Activated T-helper 1 cell treated with anti-CD3 and anti-CD28 coated beads, Interleukin-12 subunit alpha, Interleukin-12 subunit beta, Interleukin-2, Interleukin-4 antibody, amounts not matched to agents 30 ng/mL and 10 ng/mL and 1 ng/mL, durations not matched to agents 14 hours and 24 hours and 36 hours (primary cell): ENCODE measurements at places on chromosomes 3 and 15. TPM values are rescaled to one million over a fixed set of nuclear protein-coding genes. Genes with fewer than 3 reads are reported as not detected.

The AMOTL2 gene
- not detected in 2 replicates for total RNA-seq

The MCF2L2 gene
- total RNA-seq: 4.1 and 6.1 TPM in 2 replicates

The PLA2G4E gene
- not detected in 2 replicates for total RNA-seq

The CAMK2N2 gene
- 0.15 and 0.52 TPM in 2 replicates for total RNA-seq

The STAB1 gene
- 0.05 and 0.16 TPM in 2 replicates for total RNA-seq

The AP3B2 gene
- 0.21 TPM in 1 of 2 replicates, not detected in the other for total RNA-seq

The NISCH gene
- 72.0 and 74.2 TPM in 2 replicates for total RNA-seq

The ARNT2 gene
- total RNA-seq: 0.05 and 0.36 TPM in 2 replicates

GRCh38 chr15:67931861-67932260, 92.0 kb upstream of the RNU6-1 start:
- no peaks in the 10 kb centered on the region for H3K4me1 ChIP-seq
- no peak overlapping the region for H3K4me3 ChIP-seq
- peaks cover 4% of the 10 kb centered on the region for H3K27me3 ChIP-seq
- H3K27ac ChIP-seq: no peak overlapping the region
- H3K36me3 ChIP-seq: no peaks in the 10 kb centered on the region

GRCh38 chr15:47964229-47964628, 156.6 kb upstream of the SLC24A5 start:
- no peaks in the 10 kb centered on the region for H3K36me3 ChIP-seq
- H3K27ac ChIP-seq: no peak overlapping the region
- no peak overlapping the region for H3K4me3 ChIP-seq
- peaks cover 34% of the 10 kb centered on the region for H3K4me1 ChIP-seq
- H3K27me3 ChIP-seq: peaks cover 7% of the 10 kb centered on the region

GRCh38 chr3:145776782-145777408, 384.1 kb downstream of the PLOD2 start:
- no peak overlapping the region for H3K27ac ChIP-seq
- no peaks in the 10 kb centered on the region for H3K4me1 ChIP-seq
- H3K27me3 ChIP-seq: no peaks in the 10 kb centered on the region
- H3K4me3 ChIP-seq: no peak overlapping the region

DNA sequence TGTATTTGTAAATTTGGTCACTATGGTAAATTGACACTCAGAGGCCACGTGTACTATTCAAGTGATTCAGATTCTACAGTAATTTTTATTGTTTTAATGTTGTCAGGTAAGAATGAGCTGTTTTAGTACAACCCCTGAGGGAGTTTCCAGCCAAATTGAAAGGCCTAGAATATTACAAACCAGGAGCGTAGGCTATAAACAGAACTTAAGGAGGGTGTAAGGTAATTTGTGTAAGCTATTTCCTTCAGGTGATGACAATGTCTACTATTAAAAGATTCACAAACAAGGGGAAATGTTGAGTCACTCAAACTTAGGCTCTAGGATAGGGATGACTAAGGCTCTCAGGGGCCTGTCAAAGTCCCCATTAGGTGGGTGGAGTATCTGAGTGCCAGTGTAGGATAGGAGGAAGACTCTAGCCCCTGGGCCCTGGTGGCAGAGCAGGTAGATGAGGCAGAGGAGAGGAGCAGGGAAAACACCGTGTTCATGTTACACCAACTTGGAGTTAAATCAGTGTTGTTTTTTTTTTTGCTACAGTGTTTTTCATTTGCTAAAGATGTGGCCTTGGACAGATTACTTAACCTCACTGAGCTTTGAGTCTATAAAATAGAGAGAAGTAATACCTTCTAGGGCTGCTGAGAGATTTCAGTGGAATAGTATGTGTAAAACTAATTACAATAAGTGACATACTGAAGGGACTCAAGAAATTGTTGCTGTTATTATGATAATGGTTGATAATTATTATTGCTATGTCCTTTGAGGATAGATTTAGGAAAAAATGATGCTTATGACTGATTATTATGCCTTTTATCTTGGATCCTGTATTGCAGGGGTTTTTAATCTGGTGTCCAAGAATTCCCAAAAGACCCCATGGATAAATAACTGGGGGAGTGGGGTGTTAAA, 10.3 kb downstream of the TM4SF1 start:
- peaks cover 8% of the 10 kb centered on the region for H3K27me3 ChIP-seq
- H3K4me1 ChIP-seq: peaks cover 9% of the 10 kb centered on the region
- DNase-seq: no peak
- no peak overlapping the region for H3K4me3 ChIP-seq

DNA sequence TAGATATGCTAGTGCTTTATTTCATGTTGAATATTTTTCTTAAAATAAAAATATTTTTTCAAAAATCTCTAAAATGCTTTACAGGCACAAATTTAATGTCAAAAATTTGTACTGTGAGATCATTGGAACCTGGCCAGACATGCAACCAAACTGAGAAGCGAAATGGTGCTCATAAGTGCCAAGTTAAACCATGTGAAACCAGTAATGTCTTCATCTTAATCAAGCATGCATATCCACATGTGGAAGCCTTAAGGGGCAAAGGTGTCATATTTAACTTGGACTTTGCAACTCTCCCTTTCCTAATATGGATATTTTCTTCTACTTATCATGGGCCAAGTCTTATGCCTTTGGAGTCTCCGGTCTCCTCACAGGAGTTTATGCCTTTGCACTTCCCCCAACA, 208.9 kb upstream of the COL8A1 start:
- H3K27ac ChIP-seq: no peak overlapping the region
- no peaks in the 10 kb centered on the region for H3K36me3 ChIP-seq
- DNase-seq: no peak
- H3K4me3 ChIP-seq: no peak overlapping the region
- peaks cover 2% of the 10 kb centered on the region for H3K27me3 ChIP-seq
- no peaks in the 10 kb centered on the region for H3K4me1 ChIP-seq

- peaks cover 40% of the 10 kb centered on the region for H3K27me3 ChIP-seq
- H3K4me3 ChIP-seq: no peak overlapping the region
- no peak for DNase-seq
- no peaks in the 10 kb centered on the region for H3K36me3 ChIP-seq
- no peaks in the 10 kb centered on the region for H3K4me1 ChIP-seq
Observed at GRCh38 chr15:96043591-96044171, 286.8 kb upstream of the NR2F2 start.

DNA sequence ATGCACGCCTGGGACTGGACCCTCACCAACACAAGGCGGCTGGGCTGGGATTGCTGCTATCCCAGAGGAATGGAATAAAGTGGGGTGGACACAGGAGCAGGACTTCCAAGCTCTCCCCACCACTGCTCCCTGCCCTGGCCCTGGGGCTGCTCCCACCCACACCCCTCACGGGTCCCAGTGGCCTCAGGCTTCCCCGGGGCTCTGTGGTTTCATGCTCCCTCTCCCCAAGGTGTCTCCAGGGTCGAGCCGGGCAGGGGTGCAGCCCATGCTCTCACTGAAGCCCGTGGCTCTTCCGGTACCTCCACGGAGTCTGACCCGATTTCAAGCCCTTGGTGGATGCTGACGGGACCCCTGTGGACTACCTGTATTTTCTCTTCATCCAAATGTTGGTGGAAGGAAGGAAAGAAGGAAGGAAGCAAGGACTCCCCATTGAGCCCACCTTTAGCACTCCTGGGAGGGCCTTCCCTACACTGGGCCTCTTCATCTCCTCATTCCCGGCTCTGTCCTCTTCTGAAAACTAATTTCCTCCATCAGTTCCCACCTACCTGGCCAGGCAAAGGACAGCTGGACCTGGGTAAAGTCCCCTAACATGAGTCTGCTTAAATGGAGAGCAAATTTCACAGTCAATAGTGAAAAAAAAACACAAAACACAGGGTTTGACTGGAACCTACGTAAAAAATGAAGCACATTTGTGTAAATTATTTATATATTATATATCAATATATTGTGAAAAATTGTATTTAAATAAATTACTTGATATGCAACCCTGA, 44.0 kb upstream of the PCSK6 start:
- DNase-seq: no peak
- no peaks in the 10 kb centered on the region for H3K36me3 ChIP-seq
- H3K27me3 ChIP-seq: no peaks in the 10 kb centered on the region

DNA sequence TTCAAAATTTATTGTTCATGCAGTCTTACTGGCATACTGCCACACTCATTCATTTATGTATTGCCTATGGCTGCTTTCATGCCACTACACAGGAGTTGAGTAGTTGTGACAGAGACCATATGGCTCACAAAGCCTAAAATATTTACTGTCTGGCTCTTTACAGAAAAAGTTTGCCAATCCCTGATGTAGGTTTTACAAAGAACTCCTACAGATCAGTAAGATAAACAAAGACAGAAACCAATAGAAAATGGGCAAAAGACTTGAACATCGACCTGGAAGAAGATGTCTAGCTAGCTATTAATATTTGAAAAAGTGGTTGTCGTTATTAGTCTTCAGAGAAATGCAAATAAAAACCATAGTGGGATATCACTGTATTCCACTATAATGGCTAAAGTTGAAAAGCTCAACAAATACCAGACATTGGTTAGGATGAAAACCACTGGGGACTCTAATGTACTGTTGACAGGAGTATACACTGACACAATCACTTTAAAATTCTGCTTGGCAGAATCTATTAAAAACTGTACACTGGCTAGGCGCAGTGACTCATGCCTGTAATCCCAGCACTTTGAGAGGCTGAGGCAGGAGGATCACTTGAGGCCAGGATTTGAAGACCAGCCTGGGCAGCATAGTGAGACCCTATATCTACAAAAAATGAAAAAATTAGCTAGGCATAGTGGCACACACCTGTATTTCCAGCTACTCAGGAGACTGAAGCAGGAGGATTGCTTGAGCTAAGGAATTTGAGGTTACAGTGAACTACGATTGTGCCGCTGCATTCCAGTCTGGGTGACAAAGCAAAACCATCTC, 87.7 kb downstream of the NEO1 start:
- DNase-seq: no peak
- peaks cover 8% of the 10 kb centered on the region for H3K36me3 ChIP-seq
- H3K4me1 ChIP-seq: peaks cover 34% of the 10 kb centered on the region

GRCh38 chr3:130412991-130413560, 67.6 kb downstream of the COL6A5 start:
- H3K36me3 ChIP-seq: no peaks in the 10 kb centered on the region
- no peak overlapping the region for H3K4me3 ChIP-seq
- H3K4me1 ChIP-seq: no peaks in the 10 kb centered on the region
- no peak for DNase-seq
- H3K27me3 ChIP-seq: no peaks in the 10 kb centered on the region

DNA sequence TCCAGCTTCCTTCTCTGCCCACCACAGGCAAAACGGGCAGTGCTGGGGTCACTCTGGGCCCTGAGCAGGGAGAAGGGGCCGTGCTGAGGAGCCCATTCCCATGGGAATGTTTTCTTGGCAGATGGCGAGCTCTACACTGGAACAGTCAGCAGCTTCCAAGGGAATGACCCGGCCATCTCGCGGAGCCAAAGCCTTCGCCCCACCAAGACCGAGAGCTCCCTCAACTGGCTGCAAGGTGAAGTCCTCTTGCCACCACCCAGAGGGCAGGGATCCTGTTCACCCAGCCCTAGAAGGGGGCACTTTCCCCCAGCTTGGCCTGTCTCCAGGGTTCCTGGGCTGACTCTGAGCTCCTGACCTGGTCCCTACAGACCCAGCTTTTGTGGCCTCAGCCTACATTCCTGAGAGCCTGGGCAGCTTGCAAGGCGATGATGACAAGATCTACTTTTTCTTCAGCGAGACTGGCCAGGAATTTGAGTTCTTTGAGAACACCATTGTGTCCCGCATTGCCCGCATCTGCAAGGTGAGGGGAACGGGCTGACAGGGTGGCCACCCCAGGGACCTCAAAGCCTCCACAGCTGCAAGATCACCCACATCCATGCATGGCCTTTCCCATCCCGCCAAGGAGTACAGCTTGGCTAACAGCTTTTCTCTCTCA, 12.4 kb downstream of the CIB1 start:
- no peaks in the 10 kb centered on the region for H3K27me3 ChIP-seq
- DNase-seq: no peak
- no peak overlapping the region for H3K27ac ChIP-seq
- no peak overlapping the region for H3K4me3 ChIP-seq
- peaks cover 7% of the 10 kb centered on the region for H3K36me3 ChIP-seq

GRCh38 chr15:92091155-92091734, 237.7 kb downstream of the SLCO3A1 start:
- H3K36me3 ChIP-seq: peaks cover 4% of the 10 kb centered on the region
- H3K27ac ChIP-seq: no peak overlapping the region
- peaks cover 17% of the 10 kb centered on the region for H3K4me1 ChIP-seq
- H3K27me3 ChIP-seq: peaks cover 2% of the 10 kb centered on the region

DNA sequence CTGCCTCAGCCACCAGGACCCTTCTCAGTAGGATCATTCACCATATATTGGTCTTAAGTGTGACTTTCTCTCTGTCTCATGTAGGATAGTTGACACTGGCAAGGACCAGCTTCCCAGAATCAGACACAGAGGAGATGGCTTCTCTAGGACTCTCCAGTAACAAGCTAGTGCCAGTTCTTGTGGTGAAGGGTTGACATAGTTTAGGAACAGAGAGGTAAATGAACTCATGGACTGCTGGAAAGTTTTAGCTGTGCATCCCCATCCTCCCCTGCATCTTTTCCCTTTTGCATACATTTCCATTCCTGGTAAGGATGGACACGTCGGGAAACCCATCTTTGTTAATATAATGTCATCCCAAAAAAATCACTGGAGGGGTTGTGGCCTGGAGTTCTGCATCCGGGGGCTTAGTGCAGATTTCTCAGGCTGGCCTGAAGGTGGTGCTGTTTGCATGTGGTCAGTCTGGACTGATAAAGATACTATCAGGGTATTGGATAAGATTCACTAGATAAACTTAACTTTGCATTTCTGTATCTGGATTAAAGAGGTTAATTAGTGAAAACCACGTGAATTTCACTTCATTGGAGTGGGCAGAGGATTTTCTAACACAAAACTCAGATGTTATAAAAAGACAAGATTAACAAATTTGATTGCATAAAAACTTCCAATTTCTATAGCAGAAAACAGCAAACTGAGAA, 110.8 kb downstream of the TBC1D2B start:
- H3K4me1 ChIP-seq: no peaks in the 10 kb centered on the region
- no peak overlapping the region for H3K27ac ChIP-seq
- peaks cover 51% of the 10 kb centered on the region for H3K27me3 ChIP-seq
- no peaks in the 10 kb centered on the region for H3K36me3 ChIP-seq

DNA sequence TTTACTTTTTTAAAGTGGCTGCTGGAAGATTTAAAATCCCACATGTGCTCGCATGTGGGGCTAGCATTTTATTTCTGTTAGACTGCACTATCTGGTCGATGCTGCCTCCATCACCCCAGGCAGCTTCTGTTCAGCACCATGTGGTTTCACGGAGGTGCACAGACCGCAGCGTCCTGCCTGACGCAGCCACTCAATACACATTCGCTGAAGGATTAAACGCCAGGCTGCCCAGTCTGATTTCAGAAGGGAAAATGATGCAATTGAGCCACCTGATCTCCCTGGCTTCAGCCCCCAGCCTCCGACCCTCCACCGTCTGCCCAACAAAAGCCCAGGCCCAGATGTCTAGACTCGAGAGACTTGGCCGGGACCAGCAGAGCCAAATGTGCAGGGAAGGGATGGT, 84.5 kb downstream of the MEGF11 start:
- H3K4me3 ChIP-seq: no peak overlapping the region
- H3K4me1 ChIP-seq: no peaks in the 10 kb centered on the region
- DNase-seq: no peak
- H3K36me3 ChIP-seq: no peaks in the 10 kb centered on the region
